ENCODE measurements at places on chromosomes 5 and 9.

- DNase-seq: no peak
These were observed 650.1 kb downstream of the EFNA5 start for GRCh38 chr5:107020626-107021025.

DNA sequence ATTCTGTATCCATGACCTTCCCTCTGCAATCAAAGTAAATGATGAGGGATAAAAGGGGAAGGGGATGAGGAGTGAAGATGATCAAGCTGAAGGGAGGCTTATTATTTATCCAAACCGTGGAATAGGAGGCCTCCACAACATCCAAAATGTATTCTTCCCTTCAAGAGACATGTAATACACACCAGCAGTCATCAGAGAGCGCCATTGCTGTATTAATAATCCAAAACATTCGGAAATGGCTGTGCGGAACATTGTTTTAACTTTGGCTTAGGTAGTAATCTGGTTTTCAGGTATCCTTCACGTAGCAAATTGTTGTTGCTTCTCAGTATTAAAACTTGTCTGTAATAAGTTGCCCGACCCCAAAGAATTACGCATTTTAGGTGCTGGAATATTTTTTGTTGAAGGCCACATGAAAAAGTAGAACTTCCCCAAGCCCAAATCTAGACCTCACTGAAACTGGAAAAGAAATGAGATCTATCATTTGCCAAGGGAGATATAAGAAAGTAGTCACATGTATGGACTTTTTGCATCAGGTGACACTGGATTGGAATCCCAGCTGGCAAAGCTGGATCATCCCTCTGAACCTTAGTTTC, 2.6 kb upstream of the BOD1 start:
- DNase-seq: peak; percentile 75

DNA sequence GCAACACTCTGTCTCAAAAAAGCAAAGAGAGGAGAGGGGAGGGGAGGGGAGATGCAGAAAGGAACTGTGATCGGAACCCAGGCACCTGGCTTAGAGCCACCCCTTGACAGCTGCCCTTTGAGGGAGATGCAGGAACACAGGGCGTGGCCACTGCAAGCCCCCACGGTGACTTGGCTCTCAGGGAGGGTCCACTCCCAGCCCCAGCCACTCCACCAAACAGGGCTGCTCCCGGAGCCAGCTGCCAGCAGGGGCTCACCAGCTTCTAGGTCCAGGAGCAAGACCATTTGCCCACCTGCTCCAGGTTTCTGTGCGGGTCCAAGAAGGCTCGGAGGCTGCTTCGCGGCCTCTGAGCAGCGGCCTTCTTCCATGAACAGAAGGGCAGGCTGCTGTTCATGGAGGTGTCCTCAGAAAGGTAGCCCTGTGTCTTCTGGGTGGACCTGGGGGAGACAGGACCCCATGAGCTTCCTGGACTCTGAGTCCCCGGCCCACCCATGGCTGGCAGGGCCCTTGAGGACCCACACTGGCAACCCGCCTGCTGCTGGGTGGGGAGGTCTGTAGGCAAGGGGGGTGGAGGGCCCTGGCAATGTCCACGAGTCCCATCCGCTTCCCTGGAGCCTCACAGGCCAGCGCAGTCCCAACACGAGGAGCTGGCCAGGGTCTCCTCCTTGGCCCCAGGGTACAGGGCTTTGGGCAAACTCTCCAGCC, 7.9 kb downstream of the C9orf50 start:
- DNase-seq: no peak

- no peak for DNase-seq
These were observed 86.9 kb upstream of the SREK1 start for GRCh38 chr5:66057239-66057638.

DNA sequence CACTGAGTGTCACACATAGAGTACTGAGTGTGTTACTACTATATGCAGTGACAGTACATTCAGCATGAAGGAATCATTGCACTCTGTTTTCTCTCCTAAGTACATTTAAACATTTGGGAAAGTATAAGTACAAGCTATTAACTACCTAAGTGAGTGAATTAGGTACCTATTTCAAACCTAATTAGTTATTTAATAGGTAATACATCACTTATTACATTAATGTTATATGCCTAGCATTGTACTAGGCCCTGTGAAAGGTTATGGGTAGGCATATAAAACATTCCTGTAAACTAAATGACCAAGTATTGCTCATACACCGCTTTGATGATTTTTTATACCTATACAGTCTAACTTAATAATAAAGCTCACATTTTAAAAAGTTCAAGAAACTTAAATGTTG, 25.7 kb upstream of the PPP3R2 start:
- DNase-seq: no peak

DNA sequence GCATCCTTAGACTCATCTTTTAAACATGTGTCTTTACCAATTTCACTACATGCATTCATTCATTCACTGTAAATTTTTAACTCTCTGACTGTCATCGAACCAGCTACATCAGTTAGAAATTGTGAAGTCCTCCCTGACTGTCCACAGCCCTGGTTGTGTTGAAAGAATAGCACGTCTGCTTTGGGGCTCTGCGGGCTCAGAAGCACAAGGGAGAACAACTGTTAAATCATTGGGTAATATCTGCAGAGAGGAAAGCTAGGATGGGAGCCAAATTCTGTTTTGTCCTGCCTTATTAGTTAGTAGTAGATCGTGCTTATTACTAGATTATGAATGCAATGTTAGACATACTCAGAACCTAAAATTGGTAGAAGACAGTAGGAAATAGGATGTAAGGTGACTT, 26.3 kb upstream of the FAM120AOS start:
- peak; percentile 62 for DNase-seq

DNA sequence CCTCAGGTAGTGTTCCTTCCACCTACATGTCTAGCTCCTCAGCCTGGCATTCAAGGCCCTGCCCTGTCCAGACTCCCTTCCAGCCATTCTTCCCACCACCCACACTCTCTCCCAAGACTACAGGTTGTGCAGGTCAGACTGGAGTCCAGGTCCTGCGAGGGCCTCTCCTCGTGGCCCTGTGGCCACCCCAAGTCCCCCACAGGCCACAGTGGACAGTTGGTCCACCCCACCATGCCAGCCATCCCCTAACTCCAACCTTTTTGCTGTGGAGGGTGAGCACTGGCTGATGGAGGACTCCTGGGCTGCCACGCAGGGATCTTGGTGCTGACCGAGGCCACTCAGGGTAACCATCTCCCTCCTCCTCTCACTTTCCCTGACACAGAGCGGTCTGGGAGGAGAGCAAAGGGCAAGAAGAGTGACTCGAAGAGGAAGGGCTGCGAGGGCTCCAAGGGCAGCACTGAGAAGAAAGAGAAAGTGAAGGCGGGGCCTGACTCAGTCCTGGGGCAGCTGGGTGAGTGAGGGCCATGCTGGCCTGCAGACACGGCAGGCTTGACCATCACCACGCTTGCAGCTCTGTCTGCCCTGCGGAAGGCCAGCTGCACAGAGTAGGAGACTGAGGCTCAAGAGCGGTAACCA, 51.0 kb downstream of the JADE2 start:
- DNase-seq: no peak

- no peak for DNase-seq
These were observed 288.7 kb downstream of the FANCC start for GRCh38 chr9:95028853-95029219.
